ENCODE measurements at places on chromosomes 2 and 18. TPM values are rescaled to one million over a fixed set of nuclear protein-coding genes. Genes with fewer than 3 reads are reported as not detected.

DNA sequence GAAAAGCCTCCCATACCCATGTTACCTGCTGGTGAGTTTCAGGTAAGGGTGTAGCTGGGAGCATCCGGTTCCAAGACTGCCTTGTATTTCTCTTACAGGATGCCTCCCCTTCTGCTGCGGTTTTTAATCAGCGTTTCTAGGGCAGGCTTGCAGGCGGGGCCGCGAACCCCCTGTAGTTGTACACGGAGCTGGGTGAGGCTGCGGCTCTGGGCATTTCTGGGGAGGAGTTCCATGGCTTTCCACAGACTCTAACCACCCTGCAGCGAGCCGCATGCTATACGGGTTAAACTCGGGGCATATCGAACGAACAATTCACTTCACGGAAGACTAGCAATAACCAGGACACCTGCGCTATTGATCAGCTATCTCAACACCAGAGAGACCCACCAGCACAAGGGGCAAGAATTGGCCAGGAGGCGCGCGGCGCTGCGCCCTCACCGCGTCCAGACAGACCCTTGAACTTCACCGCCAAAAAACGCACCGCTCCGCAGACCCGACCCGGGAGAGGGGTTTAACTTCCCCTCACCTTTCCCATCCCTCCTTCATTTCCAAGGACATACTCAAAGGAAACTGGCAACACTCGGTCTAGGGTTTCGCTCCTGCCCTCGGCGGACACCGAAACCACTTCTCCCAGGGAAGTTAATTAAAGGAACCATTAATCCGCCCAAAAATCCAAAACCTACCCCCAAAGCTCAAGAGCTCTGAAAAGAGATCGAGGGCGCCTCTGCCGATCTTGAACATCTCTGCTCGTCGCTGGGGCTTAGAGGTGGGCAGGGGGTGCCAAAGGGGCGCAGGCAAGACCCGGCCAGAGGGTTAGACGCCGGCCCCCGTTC is 909 bp downstream of the TGFA start:
- H3K36me3 ChIP-seq: no peaks in the 10 kb centered on the region
- H3K27me3 ChIP-seq: no peaks in the 10 kb centered on the region
- H3K4me3 ChIP-seq: peak overlapping the region; percentile 50
- peak overlapping the region; percentile 49 for H3K27ac ChIP-seq
- no peak for DNase-seq
- H3K4me1 ChIP-seq: no peaks in the 10 kb centered on the region

GRCh38 chr2:26583381-26583911 is 57.7 kb downstream of the CIB4 start:
- peak; percentile 38 for DNase-seq
- no peaks in the 10 kb centered on the region for H3K36me3 ChIP-seq
- no peaks in the 10 kb centered on the region for H3K4me1 ChIP-seq
- H3K27me3 ChIP-seq: no peaks in the 10 kb centered on the region
- H3K27ac ChIP-seq: no peak overlapping the region

GRCh38 chr2:149463328-149464002 is 124.1 kb downstream of the MMADHC start:
- no peak for DNase-seq
- H3K27ac ChIP-seq: no peak overlapping the region
- H3K36me3 ChIP-seq: no peaks in the 10 kb centered on the region
- no peak overlapping the region for H3K4me3 ChIP-seq
- H3K27me3 ChIP-seq: no peaks in the 10 kb centered on the region
- H3K4me1 ChIP-seq: no peaks in the 10 kb centered on the region

DNA sequence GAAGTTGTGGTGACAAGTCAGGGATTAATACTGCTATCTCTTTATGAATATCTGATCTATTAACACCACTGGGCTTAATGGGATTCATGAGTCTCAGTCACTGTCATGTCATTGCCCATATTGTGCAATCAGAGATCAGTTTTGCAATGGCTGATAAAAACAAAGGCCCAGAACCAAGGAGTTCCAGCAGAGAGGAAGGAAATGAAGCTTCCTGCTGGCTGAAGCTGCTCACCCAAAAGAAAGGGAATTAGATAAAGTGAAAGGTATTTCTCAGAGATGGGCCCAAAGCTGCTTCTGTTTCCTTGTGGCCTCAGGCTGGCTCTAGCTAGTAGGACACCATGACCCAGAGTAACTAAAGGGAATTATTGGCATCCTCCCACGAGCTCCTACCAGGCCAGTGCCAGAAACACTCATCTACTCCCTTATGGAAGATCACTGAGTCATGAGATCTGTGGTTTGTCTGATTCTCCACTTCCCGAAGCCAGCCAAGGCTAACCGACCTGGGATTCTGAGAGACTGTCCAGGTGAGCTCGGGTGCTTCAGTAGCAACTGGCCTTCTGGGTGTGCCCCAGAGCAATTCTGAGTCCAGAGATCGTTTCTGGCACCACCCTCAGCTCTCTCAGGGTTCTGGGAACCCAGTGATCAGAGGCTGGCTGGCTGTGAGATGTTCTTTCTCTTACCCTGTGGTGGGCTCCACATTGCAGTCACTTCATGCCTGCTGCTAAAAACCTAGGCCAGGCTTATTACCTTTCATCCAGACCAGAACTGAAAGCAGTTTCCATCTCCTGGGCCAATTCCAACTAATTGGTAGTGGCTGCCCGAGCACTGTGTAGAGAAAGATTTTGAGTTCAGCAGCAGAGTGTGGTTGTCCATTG is 129.5 kb upstream of the PELI1 start:
- peak; percentile 86 for DNase-seq
- H3K27ac ChIP-seq: peak overlapping the region; percentile 12
- H3K4me1 ChIP-seq: peaks cover 5% of the 10 kb centered on the region
- peak overlapping the region; percentile 22 for H3K4me3 ChIP-seq
- H3K36me3 ChIP-seq: no peaks in the 10 kb centered on the region

DNA sequence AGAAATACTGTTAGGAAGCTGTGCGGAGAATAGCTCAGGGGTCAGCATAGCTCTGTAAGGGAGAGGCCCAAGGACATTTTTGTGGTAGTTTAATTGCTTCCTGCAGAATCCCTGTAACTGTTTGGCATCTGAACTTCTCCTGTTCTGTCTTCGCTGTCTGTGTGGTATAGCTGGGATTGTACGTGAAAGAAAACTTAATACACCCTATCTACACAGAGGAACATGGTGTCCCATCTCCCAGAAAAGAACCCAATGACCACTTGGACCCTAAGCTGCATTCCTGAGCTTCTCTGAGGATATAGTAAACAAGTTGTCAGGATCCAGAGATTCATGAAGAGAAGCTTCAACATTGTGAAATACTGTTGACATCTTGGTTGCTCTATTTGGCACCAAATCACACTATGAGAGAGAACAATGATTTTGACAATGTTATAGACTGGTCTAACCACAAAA is 81.3 kb downstream of the CDC42EP3 start:
- no peaks in the 10 kb centered on the region for H3K27me3 ChIP-seq
- H3K27ac ChIP-seq: peak overlapping the region; percentile 21
- no peak overlapping the region for H3K4me3 ChIP-seq
- H3K4me1 ChIP-seq: peaks cover 15% of the 10 kb centered on the region
- no peaks in the 10 kb centered on the region for H3K36me3 ChIP-seq

GRCh38 chr2:148282201-148282600 is 261.3 kb downstream of the MBD5 start:
- H3K27me3 ChIP-seq: no peaks in the 10 kb centered on the region
- no peaks in the 10 kb centered on the region for H3K4me1 ChIP-seq
- H3K36me3 ChIP-seq: no peaks in the 10 kb centered on the region

GRCh38 chr2:216646116-216646515 is 12.9 kb downstream of the IGFBP2 start:
- no peaks in the 10 kb centered on the region for H3K36me3 ChIP-seq
- no peak overlapping the region for H3K4me3 ChIP-seq
- no peaks in the 10 kb centered on the region for H3K27me3 ChIP-seq
- no peak for DNase-seq
- H3K27ac ChIP-seq: no peak overlapping the region

GRCh38 chr2:240184656-240185055 is 44.2 kb upstream of the OTOS start:
- no peak for DNase-seq
- H3K4me3 ChIP-seq: no peak overlapping the region
- no peak overlapping the region for H3K27ac ChIP-seq
- H3K4me1 ChIP-seq: no peaks in the 10 kb centered on the region

Gene LINC00305
- not detected for total RNA-seq

Gene MROH2A
- total RNA-seq: 0.35 TPM

Gene CFC1
- not detected for total RNA-seq

Gene XDH
- 94.4 TPM for total RNA-seq

Gene CD207
- not detected for total RNA-seq

Gene FAM110C
- 27.7 TPM for total RNA-seq

All from Peyer's patch (tissue), 4 donors.